ENCODE measurements at places on chromosomes 2 and 18.
A peak's percentile ranks its signal among the peaks of the same experiment; 100 is the strongest.

- peak; percentile 33 for DNase-seq
These were observed 38.1 kb downstream of the ACOXL start for GRCh38 chr2:110770404-110770958.

DNA sequence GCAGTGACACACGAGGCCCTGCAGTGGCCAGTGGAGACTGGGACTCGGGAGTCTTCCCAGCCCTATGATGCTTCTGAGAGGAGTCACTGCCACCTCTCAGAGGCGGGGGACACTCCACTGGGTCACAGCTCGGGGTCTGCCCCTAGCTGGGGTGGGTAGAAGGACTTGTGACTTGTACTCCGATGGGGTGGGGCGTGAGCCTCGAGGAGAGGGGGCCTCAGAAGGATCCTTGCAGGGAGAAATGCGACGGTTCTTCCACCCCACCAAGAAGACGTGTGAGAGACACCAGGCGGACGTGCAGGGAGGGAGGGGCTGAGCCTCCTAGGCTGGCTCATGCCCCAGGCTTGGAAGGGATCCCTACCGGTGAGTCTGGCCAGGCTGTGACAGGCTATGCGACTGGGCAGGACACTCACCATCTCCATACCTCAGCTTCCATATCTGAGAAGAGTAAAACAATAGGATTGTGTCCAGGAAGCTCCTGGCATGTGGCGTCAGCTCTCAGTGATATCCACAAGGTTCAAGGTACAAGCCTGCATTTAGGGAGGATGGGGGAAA is 11.1 kb upstream of the OTOS start:
- DNase-seq = no peak

- no peak for DNase-seq
These were observed 9.6 kb downstream of the MBOAT2 start for GRCh38 chr2:8993902-8994278.

GRCh38 chr18:77505499-77505898 is 255.9 kb downstream of the GALR1 start:
- DNase-seq = no peak

DNA sequence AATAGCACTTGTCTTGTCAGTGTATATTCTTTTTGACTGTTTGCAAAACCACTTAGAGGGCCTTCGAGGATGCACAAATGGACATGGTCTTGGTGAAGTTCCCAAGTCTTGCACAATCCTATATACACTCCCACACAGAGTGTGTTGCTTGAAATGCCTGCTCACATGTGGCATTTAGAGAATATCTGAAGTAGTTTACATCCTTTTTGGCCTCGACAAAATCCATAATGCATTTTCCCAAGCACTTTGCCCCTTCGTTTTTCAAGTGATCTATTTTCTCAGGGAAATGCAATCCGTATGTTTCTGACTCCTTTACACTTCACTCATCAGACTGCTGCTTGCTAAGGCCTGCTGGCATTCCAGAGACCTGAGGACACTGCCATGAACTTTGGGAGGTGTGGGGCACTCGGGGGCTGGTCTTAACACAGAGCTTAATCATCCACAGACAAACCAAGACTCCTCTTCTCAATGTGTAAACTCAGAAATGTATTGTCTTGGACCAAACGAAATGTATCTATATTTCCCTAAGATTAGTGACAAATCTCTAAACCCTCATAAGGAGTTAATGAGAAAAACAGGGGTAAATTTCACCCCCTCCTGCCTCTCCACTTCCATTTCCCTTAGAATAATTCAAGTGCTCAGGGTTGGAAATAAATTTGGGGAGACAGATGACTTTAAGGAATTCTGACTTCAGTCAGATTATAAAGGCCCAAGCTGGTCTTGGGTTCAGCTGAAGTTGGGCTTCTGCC is 219.3 kb upstream of the APCDD1 start:
- no peak for DNase-seq

- DNase-seq = no peak
These were observed 64.5 kb upstream of the PPP1CB start for GRCh38 chr2:28687171-28687570.

DNA sequence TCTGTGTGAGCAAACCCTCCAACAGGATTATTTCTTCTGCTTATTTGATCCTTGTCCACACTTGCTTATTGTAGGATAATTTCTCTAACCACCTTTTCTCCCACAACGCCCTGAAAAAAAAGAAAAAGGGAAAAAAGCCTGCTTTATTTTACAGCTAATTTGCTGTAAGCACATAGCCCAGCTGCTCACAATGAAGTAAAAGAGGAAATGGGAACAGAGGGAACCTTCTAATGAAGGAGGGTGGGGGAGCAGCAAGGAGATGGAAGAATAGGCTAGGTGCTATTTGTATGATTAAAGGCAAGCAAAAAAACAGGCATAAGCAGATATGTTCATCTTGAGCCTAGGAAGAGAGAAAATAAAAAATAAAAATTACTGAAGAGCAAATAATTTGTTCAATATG is 331.6 kb downstream of the TXNL1 start:
- DNase-seq = no peak

DNA sequence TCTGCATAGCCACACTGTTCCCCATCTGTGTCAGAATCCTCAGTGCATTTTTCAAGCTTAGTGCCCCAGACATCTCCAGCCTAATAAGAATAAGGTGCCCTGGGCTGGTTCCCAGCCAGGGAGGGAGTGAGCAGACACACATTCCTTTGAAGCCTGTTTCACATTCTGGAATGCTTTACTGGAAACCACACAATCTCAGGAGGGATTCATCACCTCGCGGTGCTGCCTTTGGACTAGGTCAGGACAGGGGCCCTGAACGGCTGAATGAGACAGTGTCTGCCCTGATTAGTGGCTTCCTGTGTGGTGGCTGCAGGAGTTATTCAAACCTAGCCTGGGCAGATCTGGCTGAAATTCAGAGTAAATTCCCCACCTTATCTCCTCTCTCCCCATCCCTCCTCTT is 108.0 kb upstream of the LDAH start:
- no peak for DNase-seq

DNA sequence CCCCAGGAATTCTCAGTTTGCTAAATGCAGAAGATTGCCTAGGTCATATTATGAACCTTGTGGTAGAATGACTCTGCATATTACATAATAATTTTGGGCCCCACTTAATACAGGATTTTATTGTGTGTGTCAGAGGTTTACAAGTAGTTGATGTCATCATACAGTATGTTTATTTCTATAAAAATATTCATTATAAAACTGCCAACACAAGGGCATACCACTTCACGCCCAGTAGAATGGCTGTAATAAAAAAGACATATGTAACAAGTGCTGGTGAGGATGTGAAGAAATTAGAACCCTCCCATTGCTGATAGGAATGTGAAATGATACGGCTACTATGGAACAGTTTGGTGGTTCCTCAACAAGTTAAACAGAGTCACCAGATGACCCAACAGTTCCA is 61.4 kb upstream of the TWSG1 start:
- no peak for DNase-seq

DNA sequence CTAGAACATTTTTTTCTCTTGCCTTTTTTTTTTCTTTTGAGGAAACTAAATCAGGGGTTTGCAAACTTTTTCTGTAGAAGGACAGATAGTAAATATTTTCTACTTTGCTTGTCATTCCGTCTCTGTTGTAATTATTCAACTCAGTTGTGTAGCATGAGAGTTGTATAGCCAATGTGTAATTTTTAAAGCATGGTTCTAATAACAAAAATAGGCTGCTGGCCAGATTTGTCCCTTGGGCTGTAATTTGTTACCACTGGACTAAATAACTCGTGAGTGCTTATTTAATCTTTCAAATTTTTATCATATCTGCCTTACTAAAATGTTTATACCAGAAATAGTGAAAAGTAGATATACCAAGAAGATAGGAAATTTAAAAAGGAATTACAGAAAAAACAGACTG is 43.0 kb downstream of the CCDC148 start:
- DNase-seq = no peak

GRCh38 chr2:138238908-138239307 is 262.7 kb upstream of the SPOPL start:
- no peak for DNase-seq

DNA sequence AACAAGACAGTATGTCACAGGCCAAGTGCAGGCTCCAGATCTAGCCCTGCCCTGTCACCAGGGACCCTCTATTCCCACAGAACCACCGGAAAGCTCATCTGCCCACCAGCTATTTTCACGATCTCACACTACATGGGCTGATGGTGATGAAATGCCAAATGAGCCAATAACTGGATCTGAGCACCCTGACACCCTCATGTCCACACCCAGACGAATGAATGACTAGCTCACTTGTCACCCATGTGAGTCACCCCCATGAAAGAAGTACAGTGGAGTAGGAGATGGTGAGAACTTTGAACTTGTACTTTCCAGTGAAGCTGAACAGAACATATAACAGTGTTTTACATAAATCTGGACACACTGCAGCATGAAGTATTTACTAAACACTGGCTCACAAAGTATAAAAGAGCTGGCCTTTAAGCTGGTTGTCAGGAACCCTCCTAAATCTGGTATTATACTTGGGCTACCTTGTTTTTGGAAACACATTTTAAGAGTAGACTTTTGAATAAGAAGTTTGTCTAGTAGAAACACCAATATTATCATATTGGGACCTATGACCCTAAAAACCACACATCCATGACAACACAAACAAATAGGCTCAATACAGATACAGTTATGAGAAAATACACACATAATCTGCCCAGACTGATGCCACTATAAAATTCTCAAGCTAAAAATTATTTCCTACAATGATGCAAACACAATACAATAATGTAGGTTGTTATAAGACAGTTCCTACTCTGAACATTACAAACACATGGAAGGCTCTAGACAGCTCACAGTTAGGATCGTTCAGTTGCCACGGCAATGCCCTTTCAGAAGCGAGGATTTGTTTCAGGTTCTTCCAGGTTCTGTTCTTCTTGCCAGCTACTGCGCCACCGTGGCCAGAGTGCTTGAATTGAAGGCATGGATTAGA is 19.0 kb downstream of the INO80C start:
- DNase-seq = no peak

DNA sequence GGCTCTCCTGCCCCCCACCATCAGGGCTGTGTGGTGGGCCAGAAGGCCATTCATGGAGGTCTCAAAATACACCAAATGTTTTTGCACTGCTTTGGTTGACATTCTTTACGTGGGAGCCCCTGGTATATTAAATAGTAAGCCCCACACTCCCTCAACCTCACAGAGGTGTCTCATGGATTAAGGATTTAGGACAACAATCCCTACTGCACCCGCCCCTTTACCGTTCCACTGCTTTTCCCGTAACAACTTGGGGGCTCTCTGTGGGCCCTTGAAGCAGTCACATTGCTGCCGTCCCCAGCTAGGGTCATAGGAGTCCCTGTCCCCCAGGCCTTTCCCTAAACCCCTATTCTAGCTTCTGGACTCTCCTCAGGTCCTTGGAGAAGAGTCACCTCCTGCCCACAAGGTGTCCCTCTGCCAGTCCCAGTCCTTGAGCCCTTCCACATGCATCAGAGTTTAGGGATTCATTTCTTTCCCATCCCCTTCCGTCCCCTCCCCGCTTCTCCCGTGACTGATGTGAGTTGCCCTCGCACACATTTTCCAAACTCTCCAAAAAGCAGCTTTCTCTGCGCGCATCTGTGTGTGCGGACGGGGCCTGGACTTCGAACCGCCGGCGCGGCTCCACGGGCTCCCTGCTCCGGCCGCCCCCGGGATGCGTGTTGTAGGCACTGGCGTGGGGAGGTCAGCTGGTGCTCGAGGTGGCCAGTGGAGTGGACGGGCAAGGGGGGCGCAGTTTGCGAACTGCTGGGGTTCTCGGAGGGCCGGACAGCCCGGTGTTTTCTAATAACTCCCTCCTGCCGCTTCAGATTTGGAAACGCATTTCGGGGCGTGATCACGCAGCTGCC is 84.8 kb downstream of the LYPD1 start:
- DNase-seq = no peak

DNA sequence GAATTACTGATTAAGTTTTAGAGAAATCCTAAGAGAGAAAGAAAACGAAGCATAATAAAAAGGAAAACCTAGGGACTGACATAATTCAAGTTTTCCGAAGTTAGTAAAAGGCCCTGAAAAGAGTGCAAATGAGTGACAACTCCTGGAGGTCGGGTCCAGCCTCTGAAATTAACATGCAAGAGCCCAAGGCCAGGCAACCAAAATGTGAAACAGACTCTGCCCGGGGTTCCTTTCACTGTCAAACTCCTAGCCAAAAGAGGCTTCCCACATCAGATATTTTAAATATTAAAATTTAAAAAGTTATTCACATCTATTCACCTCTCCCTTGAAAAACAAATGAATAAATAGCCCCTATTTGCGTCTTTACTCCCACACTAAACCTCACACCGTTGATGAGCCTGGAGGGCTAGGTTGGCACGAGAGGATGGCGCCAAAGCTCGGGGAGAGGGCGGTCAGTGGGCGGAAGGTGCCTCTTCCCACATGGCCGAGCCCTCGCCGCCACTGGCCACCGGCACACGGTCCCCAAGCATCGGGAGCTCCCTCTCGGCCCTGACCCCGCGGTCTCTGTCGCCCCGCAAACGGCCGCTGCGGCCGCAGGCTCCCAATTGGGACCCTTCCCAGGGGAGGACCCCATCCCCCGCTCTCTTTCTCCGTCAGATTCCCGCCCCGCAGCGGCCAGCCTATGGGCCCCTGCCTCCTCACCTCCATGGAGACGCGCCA is 630 bp downstream of the PPM1G start:
- DNase-seq = no peak

DNA sequence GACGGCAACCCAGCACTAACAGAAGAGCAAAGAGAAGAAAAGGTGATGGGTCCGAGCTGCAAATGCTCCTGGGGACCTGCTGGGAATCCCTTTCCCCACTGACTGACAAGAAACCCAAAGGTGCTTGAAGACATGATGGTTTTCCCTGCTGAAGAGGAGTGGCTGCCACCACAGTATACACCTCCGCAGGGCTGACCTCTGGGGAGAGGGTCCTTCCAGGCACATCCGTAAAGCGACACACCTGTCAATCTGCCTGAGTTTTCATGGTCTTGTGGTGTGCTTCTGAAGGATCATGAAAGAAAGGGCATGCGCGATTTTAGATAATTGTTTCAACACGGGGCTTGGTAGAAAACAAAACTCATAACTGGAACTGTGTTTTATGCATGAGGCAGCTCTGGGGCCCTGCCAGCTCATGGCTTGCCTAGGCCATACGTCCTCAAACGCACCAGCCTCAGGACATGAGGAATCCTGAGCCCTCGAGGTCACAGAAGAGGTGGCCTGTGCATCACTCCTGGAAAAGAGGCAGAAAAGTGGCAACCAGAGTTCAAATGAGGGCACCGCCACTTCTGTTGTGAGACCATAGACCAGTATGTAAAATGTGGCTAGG is 51.8 kb downstream of the SERTAD2 start:
- DNase-seq = no peak

GRCh38 chr18:74299746-74300145 is 8.0 kb upstream of the CYB5A start:
- no peak for DNase-seq

- no peak for DNase-seq
These were observed 83.2 kb downstream of the ITGA4 start for GRCh38 chr2:181540421-181540820.

GRCh38 chr18:22093731-22094357 is 75.5 kb upstream of the GATA6 start:
- no peak for DNase-seq

GRCh38 chr2:194696690-194697089 is 960.3 kb upstream of the SLC39A10 start:
- DNase-seq = no peak

Measured in NCI-H2227 treated with DMSO at 0.1 percent for 48 hours (cell line).